ENCODE measurements at places on chromosomes 4 and X.

DNA sequence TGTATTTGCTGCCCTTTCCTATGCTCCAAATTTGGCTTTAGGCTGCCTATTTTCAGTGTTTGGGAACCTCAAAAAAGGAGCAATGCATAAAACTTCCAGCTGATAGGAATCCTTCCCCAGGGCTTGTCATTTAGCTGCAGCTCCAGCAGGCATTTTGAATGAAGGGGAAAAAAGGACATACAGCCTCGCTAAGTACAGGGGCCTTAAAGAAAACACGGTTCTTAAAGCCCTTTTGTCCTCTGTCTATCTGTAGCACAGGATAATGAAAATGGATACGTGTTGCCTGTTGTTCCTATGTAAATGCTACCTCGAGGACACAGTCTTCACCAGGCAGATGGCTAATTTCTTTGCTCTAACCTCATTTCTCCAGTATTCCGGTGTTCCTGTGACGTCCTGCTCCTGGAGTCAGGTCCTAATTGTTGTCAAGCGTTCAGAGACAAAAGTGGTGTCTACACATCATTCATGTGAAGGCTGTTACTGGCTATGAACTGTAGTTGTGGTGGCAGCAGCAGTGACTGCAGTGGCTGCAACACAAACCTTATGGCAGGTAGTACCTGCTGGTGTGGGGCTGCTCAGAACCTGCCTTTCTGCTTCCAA, 117.4 kb downstream of the MGST2 start:
- DNase-seq, result no peak

DNA sequence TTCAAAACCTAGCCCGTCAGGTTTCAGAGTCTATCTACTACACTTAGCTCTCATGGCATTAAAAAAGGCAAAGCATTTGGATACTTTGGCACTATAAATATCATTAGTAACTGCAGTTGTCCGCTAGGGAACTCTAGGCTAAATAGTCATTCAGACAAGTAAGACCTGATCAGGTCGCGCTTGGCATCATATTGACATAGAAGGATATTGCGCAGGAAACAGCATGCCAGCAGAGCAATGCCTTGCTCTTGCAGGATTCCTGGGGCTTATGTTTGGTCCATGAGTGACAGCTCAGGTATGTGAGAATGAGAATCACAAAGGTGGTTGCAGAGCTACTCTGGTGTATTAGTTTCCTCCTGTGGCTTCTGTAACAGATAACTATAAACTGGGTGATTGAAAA, 62.7 kb downstream of the KDM6A start:
- DNase-seq, result no peak

DNA sequence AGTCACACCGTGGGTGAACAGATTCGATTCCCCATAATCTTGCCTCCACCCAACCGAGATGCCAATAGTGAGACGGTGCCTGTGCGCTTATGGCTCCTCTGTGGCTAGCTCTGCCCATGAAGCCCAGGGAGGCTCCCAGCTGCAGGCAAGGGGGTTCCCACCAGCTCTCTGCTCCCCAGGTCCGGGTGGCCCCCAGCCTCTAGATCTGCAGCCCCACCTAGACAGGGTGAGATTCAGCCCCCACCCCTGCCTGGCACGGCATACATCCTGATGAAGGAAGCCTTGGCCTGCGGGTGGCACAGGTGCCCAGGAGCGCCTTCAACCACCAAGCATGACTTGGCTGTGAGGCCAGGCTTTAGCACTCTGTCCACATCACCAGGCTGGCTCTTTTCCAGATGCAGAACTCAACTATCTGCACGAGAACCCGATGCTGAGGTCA, 40.6 kb downstream of the WDR1 start:
- DNase-seq, result no peak

DNA sequence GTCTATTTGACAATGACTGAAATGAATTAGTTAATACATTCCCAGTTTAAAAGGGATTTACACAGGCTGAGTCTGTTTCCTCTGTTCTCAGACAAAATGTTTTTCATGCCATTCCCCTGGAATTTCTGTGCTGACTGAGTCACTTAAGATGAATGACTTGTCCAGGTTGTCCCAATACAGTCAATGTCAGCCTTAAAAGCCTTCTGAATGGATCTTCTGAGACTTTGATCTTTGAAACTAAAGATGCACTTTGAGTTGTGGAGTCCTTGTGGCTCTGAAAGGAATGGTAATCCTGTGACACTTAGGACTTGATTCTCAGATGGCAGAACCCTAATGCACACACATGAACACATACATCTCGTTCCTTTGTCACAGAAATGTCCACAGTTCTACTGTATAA, 622.2 kb upstream of the GRID2 start:
- no peak for DNase-seq
